ENCODE measurements at places on chromosomes 5 and 9.
A peak's percentile ranks its signal among the peaks of the same experiment; 100 is the strongest.

GRCh38 chr5:140800816-140801493 is at the start of gene PCDHA3:
Gene PCDHA3, plus strand, starts transcription at chr5:140801057.
- DNase-seq: no peak

- DNase-seq: no peak
Observed at GRCh38 chr9:87481890-87482855, 15.5 kb upstream of the DAPK1 start.

DNA sequence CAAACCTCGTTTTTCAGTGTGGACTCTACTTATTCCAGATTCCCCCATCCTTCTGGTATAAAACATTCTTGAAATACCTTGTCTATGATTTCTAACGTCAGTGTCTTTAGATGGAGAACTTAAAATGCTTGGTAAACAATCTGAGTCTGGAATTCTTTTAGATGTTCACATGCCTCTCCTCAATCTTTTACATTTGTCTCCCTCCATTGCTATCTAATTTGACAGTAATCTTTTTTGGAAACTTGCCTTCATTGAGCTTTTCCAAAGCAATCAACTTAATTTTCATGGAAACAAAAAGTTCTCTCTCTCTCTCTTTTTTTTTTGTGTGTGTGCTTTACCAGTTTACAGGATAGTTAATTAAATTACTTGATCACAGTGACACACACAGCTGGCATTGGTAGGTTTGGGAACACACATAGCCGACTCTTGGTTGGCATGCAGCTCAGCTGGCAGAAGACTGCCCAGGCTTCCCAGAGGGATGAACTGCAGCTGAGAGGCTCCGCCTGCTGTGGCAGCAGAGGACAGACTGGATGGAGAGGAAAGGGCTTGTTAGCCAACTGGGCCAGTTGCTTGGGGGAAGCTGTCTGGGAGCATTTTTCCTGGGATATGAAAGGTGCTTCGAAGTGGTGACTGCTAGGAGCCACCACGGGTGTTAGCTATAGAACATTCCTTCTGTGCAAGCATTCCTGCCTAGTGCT is 271.3 kb downstream of the ZSWIM6 start:
- peak; percentile 78 for DNase-seq

DNA sequence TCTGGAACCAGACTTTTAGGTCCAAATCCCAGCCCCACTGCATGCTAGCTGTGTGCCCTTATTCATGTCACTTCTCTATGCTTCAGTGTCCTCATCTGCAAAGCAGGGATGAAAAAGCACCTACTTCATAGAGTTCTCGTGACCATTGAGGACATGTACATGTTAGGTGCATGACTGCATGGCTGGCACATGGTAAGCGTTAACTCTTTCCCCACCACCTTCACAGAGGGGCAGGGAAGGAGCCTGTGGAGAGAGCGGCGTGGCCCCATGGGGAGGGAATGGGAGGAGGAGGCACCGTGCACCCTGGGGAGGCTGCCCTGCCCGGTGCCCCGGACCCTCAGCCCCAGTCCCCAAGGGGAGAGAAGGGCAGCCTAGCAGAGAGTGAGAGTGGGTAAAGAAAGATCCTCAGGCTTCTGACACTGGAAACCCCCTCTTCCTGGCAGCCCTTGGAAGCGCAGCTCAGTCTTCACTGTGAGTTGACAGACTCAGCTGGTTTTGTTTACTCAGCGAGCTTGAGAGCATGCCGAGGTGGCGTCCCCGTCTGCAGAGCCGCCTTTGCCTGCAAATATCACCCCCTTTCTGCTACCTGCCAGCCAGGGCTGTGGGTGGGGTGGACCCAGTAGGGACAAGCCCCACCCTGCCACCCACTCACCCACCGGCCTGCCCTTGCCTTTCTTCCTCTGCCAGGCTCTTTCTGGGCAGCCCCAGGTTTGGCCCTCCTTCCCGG is 10.6 kb upstream of the ANGPTL2 start:
- no peak for DNase-seq

DNA sequence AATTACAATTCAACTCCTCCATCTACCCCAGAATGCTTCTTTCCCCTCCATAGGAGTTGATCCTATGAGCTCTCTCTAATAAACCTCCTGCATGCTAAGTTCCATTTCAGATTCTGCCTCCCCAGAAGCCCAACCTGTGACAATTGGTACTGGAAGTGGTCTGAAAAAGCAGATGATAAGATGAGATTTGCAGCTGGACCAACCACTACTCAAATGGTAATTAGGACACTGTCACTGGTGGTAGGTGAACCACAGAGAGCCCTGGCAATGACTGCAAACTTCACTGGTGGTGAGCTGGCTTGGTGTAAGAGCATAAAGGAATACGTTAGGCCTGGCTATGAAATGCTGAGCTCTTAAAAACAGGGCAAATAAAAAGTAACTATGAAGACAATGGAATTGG is 112.6 kb downstream of the ESM1 start:
- no peak for DNase-seq
